ENCODE measurements at places on chromosomes 3 and 15.

DNA sequence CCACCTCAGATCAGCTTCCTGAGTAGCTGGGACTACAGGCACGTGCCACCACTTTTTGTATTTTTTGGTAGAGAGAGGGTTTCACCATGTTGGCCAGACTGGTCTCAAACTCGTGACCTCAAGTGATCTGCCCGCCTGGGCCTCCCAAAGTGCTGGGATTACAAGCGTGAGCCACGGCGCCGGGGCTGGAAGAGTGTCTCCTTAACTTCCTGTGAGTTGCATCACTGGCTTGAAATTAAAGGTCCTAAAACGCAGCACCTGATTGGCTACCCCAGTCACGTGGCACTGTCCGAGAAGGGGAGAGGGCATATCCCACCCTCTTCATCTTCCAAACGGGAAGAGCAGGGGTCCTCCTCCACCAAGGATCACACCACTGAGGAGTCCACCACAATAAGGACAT lies 5.5 kb upstream of the FAM174B start:
- no peak for DNase-seq

DNA sequence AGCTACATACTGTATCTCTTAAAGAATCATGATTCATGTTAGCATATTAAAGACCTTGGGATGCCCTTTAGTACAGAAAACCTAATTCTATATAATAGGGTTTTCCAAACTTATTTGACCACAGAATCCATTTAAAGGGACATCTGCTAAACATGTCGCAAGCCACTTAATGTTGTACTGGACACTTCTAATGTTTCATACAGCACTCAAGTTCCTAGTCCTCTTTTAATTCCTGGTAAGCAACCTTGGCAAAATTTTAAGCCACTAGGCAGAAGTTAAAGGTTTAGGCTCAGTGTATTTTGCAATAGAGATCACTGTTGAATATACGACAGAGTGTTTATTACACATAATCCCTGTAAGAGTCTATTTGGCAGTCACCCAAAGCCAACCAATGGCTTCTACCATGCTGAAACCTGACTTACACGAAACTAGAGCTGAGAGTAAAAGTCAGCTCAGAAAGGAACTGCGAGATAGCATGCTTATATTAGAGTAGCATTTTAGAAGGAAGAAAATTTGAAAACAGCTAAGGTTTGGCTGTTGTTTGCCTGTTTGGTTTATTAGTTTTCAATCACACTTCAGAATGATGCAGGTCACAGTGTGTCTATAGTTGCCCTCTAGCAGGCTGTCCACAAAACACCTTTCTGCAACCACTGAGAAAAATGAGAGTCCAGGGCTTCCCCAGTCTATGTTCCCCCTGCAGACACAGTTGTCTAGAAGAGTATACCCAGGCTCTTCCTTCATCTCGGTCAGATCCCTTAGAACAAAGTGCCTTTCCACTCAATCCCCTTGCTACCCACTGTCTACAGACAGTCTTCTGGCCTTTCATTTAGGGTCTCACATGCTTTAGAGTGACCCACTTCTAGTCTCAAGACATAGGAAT lies 104.4 kb downstream of the FMN1 start:
- DNase-seq: no peak

GRCh38 chr3:194001-194400 lies 2.6 kb upstream of the CHL1 start:
- DNase-seq: peak; percentile 17

DNA sequence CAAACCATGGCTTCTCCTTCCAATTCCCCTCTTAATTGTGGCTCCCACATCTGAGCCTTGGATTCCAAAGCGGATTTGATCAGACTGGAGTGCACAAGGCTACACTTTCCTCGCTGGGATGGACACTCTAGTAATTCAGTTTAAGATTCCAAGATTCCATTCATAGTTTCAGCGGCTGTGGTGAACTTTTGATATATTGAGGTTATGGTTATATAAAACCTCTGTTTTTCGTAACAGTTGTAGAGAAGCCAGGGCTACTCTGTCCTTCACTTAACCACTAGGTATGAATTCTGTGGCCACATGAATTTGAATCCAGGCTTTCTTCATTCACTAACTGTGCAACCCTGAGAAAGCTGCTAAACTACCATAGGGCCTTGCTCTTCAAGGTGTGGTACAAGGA lies 67.9 kb upstream of the KY start:
- DNase-seq: no peak

- DNase-seq: no peak
Observed at GRCh38 chr3:97871801-97872524, 50.2 kb downstream of the CRYBG3 start.

GRCh38 chr3:167843886-167844285 lies 108.4 kb downstream of the SERPINI1 start:
- DNase-seq: no peak

DNA sequence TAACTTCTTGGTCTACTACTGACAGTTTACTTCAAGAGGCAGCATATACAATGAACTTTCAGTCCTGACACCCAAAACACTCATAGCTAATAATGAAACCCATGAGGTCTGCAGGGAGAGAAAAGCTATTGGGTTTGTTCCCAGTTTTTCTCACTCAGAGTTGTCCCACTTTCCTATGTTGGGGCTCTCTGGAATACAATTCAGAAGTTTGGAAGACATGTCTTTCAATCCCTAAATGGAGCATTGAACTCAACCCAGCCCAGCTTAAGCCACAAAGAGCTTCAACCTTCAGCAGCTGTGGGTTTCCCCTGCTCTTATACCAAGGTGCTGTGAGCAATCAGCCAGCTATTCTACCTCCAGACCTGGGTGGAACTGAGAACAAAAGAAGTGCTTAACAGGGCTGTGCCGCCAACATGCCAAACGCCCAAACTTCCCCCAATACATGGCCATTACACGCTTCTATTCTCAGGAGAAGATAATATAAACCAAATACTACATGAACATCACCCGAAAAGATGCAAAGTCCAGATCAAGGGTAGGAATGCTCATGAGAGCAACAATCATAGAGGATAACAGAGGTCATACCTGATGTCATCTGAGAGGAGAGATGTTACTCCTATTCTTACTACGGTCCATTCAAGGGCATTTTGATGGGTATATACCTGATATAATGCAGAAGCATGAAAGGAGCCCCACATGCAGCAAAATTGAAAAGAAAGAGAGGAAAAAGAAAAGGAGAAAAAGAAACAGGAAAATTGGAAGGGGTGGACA lies 131.2 kb upstream of the TGFBR2 start:
- DNase-seq: no peak

DNA sequence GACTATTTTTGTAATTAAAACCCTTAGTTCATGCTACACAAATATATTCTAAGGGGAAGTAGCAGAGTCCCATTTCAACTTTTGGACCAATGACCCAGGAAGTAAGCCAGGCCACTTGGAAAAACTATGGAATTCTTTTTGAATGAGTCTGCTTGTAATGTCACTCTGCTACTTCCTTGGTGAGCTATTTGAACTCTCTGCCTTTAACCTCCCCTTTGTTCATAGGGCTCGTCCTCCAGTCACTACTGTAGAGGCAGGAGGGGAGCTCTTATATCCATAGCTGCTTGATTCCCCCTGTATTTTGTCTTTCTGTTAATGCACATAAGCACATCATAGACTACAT lies 119.6 kb downstream of the UACA start:
- DNase-seq: no peak

DNA sequence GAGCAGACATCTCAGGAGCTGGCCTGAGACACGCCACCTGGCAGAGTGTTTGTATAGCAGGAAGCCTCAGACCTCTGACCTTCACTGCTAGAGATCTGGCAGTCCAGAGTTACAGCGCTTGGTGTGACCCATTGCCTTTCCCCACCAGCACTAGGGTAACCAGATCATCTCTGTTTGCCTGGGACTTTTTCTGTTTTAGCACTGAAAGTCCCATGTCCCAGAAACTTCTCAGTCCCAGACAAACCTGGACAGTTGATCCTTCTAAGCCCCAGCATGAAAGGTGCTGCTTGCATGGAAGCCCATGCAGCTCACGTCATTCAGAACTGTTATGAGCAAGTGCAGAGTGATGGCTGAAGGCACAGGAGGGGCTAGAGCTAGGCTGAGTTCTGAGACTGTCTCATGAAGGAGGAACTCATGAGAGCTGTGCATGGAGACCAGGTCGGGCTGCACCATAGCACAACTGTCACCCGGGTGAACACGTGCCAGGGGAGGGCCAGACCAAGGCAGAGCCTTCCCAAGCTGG lies 18.2 kb upstream of the AHSG start:
- no peak for DNase-seq

DNA sequence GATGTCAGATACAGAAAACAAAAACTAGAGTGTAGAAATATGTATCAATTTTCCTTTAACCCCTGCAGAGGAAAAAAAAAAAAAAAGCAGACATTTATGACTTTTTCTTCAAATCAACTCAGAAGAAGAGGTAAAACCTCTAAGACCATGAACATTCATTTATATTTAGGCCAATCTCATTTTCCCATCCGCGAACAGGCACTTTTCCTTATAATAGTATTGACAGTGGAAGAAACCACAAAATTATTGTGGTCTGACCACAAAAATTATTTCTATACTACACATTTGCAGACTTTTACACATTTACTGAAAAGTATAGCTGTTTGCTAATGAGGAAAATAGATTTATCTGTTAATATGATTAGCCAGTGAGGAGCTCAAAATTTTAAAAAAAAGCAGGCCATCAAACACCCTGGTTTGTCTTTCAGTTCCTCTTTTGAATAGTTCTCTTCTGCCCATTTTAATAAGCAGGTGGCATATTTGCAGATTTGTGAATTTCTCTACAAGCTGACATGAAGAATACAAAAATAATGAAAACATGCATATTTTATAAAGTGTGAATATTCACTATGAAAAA lies 5.7 kb downstream of the OSBPL11 start:
- no peak for DNase-seq

DNA sequence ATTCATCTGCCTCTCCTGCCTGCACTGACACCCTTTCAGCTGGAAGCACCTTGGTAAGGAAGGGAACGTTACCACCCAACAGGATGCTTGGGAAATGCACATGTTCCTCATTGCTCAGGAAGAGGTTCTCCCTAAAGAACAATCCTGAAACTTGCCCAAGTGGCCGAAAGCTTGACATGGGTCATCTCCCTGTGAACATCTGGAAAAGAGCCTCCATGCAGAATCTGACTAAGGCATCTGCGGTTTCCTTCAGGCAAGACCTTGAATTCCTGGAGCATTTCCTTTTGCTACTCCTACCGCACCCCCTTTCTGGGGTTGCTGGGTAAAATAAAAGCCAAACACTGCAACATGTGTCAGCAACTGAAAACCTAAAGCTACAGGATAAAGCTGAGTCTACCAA lies 68.7 kb upstream of the SNRK start:
- DNase-seq: no peak

DNA sequence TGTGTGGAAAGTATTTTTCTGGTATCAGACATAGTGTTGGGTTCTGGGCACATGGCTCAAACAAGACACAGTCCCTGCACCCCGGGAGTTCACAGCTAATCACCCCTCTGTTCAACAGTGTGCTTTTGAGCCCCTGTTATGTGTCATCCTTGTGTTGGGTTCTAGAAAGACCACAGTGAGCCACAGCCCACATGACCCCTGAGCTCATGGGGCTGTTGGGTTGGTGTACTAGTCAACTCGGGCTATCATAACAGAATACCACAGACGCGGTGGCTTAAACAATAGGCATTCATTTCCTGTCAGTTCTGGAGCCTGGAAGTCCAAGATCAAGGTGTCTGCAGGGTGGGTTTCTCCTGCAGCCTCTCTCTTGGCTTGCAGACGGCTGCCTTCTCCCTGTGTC lies 100.0 kb downstream of the DNAJB8 start:
- DNase-seq: no peak

DNA sequence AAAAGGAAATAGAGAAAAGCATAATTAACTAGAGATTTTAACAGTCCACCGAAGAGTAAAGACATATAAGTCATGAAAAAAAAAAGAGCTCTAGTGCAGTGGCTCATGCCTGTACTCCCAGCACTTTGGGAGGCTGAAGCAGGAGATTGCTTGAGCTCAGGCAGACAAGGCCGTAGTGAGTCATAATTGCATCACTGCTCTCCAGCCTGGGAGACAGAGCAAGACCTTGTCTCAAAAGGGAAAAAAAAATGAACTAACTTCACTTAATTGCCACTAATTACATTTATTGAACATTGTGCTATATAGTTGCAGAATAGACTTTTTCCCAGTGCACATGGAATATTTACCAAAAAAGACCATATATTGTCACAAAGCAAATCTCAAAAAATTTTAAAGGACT lies 221.8 kb downstream of the CBLB start:
- no peak for DNase-seq

All from cerebellar nuclear complex (tissue), 1 donor.